ENCODE measurements at places on chromosomes 13 and 19.
A peak's percentile ranks its signal among the peaks of the same experiment; 100 is the strongest.

DNA sequence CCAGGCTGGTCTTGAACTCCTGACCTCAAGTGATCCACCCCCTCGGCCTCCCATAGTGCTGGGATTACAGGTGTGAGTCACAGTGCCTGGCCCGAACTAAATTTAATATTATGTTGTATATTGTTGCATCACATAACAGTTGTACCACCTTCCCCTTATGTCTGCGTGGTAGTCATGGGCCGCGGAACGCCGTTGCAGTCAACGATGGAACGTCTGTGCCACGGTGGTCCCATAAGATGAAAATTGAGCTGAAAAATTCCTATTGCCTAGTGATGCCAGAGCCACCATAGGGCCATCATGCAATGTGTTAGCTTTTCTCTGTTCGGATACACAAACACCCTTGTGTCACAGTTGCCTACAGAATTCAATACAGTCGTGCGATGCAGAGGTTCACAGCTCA lies 236.1 kb downstream of the TEX29 start:
- no peak for DNase-seq

DNA sequence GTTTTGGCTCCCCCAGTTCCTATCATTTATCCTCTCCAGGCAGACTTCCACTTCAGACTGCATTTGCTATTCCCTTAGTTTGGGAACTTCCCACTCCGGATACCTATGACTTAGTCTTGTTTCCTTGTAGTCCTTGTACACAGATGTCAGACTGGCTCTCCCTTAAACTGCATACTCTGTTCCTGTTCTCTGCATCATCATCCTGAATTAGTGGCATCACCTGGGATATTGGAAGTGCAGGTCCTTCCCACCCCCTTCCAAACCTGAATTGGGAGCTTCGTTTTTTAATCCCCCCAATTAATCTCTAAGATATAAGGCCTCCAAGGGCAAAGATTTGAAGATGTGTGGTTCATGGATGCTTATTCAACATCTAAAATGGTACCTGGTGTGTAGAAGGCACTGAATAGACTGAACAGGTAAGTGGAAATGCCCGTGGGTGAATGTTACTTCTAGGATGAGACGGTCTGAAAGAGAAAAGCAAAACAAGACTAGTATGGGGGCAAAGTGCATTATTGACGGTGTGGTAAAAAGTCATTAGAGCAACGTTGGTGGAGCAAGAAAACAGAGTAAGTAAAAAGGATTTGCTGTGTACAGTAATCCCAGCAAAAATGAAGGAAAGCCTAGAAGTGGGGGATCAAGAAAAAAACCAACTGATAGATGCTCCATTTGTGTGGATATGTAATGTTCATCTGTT lies 9.6 kb downstream of the MIR17HG start:
- no peak for DNase-seq

DNA sequence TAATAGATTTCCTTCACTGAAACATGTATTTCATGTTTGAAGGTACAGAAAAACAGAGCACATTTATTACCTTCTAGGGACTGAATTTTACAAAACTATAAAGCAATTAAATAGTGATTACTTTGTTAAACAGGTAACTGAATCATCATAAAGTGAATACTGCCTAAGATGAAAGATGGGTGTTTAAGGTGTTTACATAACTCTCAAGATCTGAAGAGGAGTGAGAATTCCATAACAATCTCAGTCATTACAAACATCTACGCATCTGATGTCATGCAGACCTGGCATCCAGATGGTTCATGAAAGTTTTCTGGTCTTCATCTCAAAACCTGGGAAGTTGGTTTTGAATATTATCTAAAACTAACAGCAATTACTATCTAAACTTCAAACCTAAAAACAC lies 80.4 kb downstream of the MIPEP start:
- no peak for DNase-seq

DNA sequence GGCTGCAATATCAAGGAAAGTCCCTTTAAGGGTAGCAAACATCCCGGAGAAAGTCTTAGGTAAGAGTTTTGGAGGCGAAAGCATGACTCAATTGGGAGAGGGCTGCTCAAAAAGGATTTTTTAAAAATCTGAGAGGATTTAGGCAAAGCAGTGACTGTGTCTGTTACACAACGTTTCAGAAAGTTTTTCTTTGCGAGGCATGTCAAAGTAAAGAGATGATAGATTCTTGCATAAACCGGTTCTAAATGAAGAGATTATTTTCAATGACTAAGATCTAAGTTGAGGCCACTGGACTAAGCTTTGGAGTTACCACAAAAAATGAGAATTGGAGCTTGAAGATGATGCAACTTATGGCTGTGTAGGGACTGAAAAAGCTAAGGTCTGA lies 43.7 kb upstream of the ENOX1 start:
- DNase-seq, result no peak

GRCh38 chr13:89457977-89458376 lies 1786.8 kb downstream of the SLITRK5 start:
- DNase-seq, result no peak

- no peak for DNase-seq
Measured at GRCh38 chr13:33543089-33543459, 257.5 kb upstream of the STARD13 start.

DNA sequence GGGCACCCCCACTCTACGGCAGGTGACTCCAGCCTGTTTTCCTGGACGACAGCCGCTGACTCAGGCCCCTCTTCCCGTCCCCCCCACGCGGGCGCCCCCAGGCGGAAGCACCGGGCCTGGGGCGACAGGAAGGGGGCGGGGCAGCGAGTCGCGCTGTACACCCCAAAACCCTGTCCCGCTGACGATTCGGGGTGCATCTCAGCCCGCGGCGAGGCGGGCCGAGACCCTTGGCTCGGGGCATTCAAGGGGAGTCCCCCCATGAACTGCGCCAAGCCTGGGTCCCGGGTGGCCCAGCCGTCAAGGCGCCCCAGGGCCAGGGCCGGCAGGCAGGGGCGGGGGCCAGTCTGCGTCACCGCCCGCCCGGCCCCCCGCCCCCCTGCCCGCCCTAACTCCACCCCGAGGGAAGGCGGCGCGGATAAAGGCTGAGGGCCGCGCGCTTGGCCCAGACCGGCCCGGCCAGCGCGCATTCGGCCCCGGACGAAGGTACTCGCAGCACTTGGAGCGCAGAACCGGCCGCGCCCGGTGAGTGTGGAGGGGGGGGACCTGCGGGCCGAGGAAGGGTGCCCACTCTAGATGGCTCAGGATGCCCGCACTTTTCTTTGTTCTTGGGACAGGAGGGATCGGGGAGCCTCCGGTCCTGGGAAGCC lies at the start of gene MIDN:
Gene MIDN (plus strand): TSS at position 445 of the 647 bp plus-strand sequence. CDS start 1,714 bp downstream, outside the sequence.
- no peak for DNase-seq

- DNase-seq, result peak; percentile 79
Measured at GRCh38 chr19:18904334-18905057, 8.5 kb upstream of the CERS1 start.

GRCh38 chr19:14370940-14371280 lies 10.3 kb upstream of the ADGRE5 start:
- no peak for DNase-seq

DNA sequence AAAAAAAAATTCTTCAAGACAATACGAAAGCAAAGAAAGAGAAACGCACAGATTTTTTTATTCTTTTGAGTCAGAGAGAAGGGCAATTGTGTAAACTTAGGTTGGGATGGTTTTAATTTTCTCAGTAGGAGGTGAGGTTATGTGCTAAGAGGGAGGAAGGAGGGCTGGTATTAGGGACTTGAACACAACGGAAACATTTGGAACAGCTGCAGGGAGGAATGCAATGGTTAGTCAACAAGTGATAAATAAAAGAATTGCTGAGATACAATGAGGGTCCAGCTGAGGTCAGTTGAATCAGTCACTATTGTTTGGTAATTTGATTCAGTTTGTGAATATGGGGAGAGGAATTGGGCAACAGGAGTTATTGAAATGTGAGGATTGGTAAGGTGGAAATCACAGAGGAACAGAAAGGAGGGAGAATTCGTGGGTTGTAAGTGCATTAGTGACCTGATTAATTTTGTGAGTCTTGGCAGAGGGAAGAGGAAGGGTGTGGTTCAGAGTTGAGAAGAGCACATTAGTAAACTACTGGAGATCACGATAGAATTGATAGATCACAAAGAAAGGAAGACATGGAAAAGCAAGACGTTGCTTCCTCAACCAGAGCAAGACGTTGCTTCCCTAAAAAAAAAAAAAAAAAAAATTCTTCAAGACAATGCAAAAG lies 499.5 kb upstream of the SPRY2 start:
- DNase-seq, result no peak

DNA sequence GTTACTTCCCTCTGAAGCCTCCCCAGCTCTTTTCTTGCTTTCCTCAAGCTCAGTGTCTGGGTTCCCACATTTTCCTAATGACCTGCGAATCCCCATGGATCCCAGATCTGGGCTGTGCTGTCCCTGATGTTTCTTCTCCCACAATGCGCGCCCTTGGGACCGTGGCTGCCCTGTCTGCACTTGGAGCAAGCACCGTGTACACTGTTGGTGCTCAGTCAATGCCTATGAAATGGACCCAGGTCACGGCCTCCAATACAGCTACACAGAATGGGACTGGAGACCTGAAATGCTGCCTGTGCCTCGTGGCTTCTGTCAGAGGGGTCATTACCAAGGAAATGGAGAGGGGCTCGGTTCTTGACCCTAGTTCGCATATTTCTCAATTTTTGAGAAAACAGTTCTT lies 160.1 kb upstream of the SOX1 start:
- DNase-seq, result no peak

DNA sequence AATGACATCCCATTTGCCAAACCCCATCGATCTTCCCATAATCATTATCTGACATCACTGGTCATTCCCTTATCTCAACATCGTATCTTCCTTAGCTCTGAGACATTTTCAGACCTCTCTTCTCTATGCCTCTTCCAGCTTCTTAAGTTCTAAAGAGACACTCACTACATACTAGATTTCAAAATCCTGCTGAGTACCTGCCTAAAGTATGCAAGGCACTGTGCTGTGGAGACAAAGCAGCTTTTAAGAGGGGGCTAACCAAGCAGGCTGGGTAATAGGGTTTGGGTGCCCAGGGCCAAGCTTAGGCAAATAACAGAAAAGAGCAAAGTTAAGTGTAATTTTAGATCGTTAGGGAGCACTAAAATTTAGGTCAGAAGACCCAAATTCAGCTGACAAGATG lies 3.4 kb upstream of the POMP start:
- DNase-seq, result no peak

DNA sequence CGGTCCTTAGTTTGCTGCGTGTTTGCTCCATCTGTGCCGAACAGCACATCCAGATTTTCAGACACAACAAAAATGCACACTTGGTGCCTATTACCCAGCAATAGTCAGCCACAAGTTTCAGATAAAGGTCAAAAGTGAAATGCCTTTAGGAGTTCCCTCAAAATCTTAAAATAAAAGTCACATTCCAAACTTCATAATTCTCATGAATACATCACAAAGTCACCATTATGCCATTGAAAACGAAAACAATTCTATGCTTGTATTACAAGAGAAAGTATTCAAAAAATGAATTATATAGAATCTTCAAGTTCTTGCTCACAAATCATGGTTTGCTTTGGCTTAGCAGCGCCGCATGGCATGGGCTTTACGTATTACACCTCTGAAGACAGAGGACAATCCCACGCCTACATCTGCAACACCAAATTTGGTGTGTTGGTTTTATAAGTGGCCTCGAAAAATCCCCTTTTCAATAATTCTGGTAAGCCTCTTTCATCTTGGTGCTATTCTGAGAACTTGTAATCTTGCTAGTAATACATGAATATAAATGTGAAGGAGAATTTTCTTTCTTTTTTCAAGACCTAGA lies 26.6 kb downstream of the COL4A1 start:
- no peak for DNase-seq

GRCh38 chr13:51959773-51960172 lies 51.5 kb downstream of the ATP7B start:
- no peak for DNase-seq

DNA sequence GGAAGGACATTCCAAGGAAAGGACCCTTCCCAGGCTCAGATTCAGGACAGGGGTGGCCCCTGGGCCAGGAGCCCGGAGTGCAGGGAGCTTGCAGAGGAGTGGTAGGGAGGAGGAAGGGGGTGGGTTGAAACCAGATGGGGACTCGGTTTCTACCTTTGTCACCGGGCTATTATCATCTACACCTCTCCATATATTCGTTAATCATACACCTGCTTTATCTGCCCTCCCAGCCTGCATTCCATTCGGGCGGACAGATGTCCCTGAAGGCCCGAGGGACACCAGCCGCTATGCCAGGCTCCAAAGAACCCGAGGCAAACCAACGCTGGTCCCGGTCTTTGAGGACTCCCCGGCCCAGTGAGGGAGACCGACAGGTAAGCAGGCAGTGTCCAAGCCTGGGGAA lies 15.5 kb upstream of the MYH14 start:
- DNase-seq, result no peak

- no peak for DNase-seq
Measured at GRCh38 chr19:754530-754929, 3.6 kb downstream of the MISP start.

All from globus pallidus (tissue), 1 donor.